OCI-LY7 (cell line): ENCODE measurements at places on chromosomes 2 and 18. TPM values are rescaled to one million over a fixed set of nuclear protein-coding genes. Genes with fewer than 3 reads are reported as not detected.

DNA sequence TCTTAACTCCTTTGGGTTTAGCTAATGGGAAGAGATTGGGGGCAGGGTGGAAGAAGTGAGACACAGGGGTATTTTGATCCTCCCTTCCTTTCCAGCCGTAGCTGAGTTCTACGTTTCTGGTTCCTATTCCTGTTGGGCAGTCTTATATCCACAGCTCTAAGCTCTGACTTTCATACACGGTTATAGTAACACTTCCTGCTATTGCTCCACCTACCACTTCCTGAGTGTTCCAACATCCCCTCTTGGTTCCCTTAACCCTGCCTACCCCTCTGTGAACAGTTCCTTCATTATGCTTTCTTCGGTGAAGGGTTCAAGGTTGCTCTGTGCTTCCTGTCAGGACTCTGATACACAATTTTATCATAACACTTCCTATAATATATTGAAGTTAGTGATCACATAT lies 205.1 kb downstream of the DNAH7 start:
- no peak for DNase-seq

DNA sequence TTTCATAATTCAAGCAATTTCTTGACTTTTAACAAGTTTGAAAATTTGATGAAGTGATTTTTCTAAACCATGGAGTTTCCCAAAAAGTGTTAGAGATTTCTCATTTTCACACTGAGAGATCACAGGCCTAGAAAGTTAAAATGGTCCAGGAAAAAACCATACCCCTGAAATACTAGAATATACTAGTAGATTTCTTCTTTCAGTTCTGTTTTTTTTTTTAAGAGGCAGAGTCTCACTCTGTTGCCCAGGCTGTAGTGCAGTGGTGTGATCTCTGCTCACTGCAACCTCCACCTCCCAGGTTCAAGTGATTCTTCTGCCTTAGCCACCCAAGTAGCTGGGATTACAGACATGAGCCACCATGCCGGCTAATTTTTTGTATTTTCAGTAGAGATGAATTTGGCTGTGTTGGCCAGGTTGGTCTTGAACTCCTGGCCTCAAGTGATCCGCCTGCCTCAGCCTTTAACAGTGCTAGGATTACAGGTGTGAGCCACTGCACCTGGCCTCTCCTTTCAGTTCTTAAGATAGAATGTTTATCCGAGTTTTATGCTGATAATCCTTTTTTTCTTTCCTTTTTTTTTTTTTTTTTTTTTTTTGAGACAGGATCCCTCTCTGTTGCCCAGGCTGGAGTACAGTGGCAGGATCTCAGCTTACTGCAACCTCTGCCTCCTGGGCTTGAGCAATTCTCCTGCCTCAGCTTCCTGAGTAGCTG lies 14.4 kb downstream of the MTHFD2 start:
- no peak for DNase-seq

DNA sequence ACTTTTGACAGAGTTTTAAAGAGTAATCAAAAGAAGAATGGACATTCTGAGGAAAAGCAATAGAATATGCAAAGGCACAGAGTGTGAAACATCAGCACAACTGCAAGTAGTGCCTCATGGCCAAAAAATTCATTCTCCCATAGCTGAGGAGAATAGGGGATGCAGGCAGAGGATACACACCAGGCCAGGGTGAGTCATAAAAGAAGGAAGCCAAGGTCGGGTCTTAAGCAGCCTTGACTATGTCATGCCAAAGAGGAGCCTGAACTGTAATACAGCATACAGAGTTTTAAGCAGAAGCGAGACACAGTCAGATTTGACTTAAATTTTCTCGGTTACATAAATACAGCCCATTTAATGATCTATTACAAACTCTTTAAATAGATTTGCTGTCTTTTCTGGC lies 165.0 kb downstream of the LNPK start:
- DNase-seq = no peak

- peak; percentile 79 for DNase-seq
These were observed 43.4 kb downstream of the COLEC12 start for GRCh38 chr18:457140-457519.

DNA sequence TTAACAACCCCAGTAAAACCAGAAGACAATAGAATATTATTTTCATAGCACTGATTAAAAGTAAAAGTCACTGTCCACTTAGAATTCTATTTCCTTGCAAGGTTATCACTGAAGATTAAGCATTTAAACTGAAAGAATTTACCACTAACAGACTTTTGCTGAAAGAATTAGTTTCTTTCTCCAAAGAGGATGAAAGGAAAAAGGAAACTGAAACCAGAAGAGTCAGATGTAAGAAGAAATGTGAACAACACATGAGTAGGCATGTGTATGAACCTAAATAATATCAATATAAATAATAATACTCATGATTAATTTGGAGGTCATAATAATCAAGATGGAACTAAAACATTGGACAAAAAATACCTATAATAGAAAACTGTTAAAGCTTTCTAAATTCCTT lies 82.4 kb upstream of the KLHL29 start:
- no peak for DNase-seq

DNA sequence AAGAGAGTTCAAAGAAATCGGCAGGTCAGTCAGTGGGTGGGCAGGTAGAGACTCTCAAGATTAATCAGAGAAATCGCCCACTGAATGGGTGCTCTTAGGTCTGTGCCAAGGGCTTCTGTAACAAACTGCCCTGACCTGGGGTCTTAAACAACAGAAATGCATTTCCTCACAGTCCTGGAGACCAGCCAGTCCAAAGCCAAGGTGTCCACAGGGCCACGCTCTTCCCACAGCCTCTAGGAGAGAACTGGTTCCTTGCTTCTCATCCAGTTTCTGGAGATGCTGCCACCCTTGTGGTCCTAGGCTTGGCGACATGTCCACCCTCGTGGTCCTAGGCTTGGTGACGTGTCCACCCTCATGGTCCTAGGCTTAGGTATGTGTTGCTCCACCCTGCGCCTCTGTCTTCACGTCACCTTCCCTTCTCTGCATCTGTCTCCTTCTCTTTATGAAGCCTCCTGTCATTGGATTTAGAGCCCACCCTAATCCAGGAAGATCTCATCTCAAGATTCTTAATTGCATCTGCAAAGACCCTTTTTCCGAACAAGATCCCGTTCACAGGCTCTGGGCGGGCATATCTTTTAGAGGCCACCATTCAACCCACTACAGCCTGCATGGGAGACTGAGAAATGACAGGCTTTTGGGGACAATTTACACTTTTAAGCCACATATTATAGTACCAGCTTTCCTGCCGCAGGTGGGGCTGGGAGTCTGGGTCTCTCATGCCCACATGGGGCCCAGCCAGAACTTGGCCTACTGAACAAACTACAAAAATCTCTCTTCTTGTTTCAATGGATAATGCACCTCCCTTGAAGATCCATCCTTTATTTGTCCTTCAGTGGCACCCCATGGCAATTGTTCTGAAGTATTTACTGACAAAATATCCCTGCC lies 161.3 kb downstream of the ASB1 start:
- DNase-seq = no peak

DNA sequence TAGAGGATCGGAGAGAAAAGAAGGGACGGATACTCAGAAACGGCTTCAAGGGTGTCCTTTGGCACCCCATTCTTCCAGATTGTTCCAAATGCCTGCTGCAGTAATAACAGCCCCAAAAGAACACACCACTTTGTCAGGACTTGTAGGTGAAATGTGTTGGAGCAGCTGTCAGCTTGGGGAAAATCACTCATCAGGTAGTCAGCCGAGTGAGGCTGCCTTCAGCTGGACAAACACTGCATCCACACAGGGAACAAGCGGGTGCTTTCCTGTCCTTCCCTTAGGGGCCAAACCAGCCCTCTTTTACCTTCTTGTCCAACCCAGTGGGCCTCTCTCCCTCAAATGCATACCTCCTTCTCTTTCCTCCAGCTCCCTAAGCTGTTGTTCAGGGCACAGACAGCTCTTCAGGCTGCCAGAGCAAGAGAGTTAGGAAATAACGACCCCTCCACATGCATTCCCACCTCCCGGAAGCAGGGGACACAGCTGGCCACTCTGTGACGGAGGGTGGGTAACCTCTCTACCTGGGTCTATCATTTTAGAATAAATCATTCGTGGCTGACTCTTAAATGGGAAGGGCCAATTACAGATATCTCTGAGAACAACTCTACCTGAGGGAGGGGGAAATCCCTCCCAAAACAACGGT lies 48.1 kb downstream of the BCL11A start:
- DNase-seq = no peak

- no peak for DNase-seq
These were observed 46.4 kb downstream of the HEATR5B start for GRCh38 chr2:37037771-37038170.

- DNase-seq = no peak
These were observed 16.1 kb downstream of the KCNS3 start for GRCh38 chr2:17894556-17894955.

The ABCG8 gene
- not detected in 2 replicates for total RNA-seq

The PEX13 gene
- total RNA-seq = 23.4 and 27.6 TPM in 2 replicates

The GPR39 gene
- total RNA-seq = not detected in 2 replicates
